NCI-H2081 (cell line): ENCODE measurements at places on chromosomes 5 and 9.

DNA sequence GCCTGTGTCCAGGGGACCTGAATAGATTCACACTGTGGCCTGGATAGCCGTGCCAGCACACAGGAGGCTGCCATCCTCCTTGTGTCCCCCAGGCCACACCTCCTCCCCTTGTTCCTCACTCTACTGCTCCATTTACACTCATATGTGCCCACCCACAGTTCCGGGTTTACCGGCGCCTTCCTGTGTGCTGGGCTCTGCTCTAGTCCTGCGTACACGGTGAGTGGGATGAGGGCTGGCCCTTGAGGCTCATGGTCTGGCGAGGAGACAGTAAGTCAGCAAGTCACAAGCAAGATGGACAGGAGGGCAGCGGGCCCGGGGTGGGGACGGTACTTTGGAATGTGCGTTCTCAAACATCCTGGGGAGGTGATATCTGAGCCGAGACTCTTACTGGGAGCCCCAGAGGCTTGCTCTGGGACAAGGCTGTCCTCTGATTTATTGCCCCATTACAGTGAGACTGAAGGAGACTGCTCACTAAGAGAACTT, 32.4 kb upstream of the NXNL2 start:
- DNase-seq: no peak

- DNase-seq: no peak
Observed at GRCh38 chr9:86962692-86963091, 15.4 kb upstream of the GAS1 start.

DNA sequence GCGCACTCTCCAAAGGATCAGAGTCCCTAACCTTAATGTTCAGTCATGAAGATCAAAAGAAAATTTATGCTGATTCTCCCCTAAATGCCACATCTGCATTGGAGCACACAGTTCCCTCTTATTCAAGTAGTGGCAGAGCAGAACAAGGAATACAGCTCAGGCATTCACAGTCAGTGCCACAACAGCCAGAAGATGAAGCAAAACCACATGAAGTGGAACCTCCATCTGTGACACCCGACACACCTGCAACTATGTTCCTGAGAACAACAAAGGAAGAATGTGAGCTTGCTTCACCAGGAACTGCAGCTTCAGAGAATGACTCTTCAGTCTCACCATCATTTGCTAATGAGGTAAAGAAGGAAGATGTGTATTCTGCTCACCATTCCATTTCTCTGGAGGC, 40.0 kb downstream of the CMYA5 start:
- no peak for DNase-seq

GRCh38 chr9:133728856-133729616, 9.1 kb downstream of the SARDH start:
- DNase-seq: no peak

GRCh38 chr5:96335873-96336272, 97.2 kb downstream of the PCSK1 start:
- no peak for DNase-seq

GRCh38 chr9:108854641-108855528, 901 bp downstream of the ACTL7B start:
- DNase-seq: no peak

DNA sequence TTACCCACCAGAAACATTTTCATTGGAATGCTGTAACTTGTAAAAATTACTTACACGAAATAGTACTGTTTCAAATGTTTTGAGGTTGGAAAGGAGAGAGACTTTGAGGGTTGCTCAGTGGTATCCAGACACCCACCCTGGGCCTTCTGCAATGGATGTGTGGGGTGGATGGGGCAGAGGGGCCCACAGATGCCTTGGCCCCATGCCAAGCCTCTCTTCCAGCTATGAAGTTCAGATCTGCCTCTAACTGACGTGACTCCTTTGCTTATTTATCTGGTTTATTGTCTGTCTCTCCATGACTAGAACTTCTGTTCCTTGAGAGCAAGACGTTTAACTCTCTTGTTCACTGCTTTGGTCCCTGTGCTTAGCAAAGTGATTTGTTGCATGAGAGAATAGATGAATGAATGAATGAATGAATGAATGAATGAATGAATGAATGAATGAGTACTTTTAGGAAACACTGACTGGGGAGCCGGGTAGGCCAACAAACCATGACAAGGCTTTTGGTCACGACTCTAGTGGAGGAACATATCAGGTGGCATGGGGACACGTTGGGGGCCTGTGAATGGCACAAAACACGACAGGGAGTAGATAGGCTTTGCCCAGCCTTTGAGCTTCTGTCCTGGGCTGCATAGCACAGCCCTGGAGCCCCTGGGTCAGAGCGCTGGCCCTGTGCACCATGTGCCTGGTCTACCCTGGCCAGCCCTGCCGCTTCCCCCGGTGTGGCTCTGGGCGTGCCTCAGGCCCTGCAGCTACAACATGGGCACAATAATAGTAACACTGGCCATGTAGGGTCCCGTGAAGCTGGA, 31.8 kb downstream of the AK8 start:
- DNase-seq: no peak

- DNase-seq: no peak
Observed at GRCh38 chr5:66854416-66854815, 258.2 kb downstream of the MAST4 start.

DNA sequence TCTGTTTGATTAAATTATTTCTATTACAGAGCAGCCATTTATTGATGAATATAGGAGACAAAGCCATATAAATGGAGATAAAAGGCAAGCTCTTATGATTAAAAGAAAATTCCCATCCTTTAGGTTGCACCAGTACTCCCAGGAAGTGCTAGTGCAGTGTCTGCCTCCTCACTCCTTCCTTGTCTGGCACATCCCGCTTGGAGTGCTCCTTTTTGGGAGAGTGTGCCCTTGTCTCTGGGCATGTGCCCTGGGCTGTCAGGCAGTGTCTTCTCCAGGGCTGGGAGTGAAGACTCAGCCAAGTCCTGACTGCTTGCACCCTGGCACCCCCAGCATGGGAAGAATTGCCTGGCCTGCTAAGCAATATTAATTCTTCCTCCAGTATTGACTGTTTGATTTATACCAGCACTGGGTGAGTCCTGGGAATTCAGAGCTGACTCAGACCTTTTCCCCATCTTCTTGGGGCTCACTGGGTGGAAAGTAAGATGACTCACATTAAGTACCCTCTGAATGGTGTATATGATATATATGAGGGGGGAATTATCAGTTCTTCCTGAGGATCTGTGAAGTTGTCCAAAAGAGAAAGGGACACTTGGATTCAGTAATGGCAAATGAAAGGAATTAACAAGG, 62.1 kb downstream of the ZSWIM6 start:
- DNase-seq: no peak

DNA sequence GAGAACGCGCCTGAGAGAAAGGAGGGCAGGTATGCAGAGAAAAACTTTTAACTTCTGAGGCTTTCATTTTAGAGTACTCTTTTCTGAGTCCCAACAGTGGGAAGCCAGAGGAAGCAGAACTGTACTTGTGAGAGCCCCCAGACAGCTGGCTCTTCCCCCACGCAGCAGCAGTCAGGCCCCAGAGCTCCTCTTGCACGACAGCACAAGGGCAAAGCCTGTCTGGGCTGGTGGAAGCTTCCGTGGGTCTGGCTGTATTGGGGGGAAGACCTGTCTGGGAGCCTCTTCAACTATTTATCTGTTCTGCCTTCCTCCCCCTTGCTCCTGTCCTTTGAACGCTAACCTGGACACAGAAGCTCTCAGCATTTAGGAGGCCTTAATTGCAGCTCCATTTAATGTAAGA, 68.2 kb downstream of the THBS4 start:
- no peak for DNase-seq

- DNase-seq: no peak
Observed at GRCh38 chr5:27474395-27474794, 436.0 kb upstream of the CDH9 start.

- DNase-seq: no peak
Observed at GRCh38 chr5:3509290-3509689, 86.3 kb upstream of the IRX1 start.

DNA sequence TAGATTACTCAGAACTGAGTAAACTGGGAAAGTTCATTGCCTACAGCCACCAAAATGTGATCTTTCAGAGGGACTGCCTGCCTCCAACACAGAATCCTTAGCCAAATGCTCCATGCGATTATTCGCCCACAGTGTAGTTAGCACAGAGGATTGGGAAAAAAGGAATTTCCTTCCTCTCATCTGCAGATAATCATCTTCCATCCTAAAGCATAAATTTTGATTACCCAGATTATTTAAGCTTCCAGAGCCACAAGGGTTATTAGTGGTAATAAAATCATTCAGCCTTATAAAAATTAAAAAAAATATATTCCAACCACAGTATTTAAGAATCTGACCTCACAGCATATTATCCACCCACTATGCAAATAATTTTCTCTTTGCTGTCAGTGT, 285.3 kb upstream of the GRAMD2B start:
- no peak for DNase-seq

- no peak for DNase-seq
Observed at GRCh38 chr9:1273859-1274258, 223.7 kb downstream of the DMRT2 start.

GRCh38 chr9:123722378-123722777, 207.5 kb downstream of the DENND1A start:
- no peak for DNase-seq

DNA sequence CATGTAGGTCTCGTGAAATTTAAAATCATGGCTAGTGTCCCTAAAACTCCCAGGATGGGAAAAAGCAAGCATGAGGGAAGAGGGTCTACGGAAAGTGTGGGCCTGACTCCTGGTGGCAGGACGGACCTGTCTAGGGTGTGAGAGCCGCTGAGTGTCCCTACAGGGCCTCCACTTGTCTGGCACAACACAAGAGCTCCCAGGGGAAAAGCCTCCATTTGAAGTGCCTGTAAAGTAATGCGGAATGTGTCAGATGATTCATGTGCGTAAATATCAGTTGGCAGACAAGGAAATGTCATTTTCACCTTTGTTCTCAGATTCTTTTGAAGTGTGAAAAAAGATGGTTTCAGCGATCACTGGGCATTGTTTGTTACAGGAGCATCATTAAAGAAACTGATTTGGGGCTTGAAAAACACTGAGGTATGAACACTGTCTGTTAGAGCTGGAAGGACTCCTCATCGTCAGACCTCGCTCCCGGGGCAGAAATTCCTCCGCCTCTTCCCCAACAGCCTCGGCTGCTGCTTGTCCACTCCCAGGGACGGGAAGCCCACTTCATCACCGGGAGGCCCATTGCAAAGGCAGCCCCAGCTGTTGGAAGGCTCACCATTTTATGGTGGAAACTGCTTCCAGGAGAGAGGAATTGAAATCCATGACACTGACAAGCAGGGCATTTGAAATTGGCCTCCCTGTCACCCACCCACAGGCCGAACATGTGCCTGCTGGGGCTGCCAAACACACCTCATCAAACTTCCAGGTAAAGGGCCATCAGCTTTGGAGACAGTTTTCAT, 240.8 kb downstream of the FSTL4 start:
- no peak for DNase-seq

DNA sequence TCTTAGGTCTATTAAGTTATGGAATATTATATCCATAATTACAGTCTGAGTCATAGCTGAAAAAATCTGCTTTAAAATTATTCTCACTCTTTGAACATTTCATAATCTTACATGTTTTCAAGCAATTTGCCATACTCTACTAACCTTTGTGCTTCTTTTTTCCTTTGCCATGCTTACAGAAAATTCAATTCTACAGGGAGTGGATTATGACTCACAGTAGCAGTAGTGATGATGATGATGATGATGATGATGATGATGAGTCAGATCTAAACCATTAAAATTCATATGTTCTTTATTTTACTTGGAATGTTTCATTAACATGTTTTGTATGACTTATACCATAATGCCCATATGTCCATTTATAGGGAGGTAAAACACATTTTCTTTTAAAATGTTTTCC, 207.1 kb downstream of the VPS13A start:
- DNase-seq: no peak

DNA sequence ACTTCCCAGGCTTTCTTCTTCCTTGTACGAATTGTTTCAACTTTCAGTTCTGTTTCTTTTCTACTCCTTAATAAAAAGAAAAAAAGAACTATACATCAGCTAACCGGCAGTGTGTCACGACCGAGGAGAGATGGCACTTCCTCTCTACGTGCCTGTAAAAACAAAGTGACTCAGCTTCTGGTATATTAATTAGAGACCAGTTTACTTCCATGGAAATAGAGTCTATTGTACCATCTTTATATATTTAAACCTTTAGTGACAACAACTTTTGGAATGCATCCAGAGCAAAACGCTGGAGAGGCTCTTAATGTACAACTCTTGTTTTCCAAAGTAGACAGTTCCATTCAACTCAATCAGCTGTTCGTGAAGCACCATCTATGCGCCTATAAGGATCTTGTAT, 94.5 kb upstream of the LIFR start:
- DNase-seq: no peak

GRCh38 chr5:168772316-168772961, 193.3 kb upstream of the PANK3 start:
- DNase-seq: no peak

DNA sequence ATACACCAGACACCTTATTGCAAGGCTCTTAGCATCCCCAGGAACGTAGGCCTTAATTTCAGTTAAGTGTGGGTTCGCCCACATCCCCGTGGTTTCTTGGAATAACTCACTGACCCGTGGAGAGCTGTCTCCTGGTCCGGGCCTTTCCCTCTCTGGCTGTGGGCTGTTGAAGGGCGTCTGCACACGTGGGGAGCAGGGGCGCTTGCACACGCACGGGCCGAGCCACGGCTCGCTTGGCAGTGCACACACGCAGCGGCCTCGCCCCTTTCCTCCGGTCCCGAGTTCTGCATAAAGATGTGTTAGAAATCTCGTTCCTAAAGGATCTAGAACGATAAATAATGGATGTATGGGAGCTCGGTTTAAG, 141.9 kb downstream of the PBX3 start:
- DNase-seq: no peak

DNA sequence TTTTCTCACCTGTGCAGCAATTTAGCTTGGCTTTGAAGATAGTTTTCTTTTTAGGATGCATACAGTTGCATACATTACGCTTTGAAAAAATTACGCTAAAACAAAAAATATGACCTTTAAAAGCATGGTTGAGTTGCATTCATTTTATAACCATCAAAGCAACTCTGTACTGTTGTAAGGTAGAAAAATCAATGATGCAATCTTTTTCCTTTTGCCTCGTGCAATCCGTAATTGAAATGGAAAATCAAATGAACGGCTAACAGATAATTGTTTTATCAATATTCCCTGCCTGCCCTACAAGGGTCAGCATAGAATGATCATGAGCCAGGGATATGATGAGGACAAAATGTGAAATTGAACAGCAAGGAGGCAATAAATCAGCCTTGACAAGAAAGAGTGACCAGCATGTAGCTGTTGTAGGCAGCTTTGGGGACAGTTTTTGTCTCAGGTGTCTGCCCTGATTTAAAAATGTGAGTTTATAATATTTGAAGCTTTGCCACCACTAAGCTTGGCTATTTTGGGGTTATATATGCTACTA, 98.2 kb downstream of the PBX3 start:
- DNase-seq: no peak

- DNase-seq: no peak
Observed at GRCh38 chr5:82356021-82356420, 77.9 kb upstream of the RPS23 start.
